ENCODE measurements at places on chromosomes 2 and 18. TPM values are rescaled to one million over a fixed set of nuclear protein-coding genes. Genes with fewer than 3 reads are reported as not detected.

The TACR1 gene
- 1.7 TPM for total RNA-seq

The RAB17 gene
- total RNA-seq = 4.2 TPM

The UGT1A6 gene
- total RNA-seq = 0.20 TPM

DNA sequence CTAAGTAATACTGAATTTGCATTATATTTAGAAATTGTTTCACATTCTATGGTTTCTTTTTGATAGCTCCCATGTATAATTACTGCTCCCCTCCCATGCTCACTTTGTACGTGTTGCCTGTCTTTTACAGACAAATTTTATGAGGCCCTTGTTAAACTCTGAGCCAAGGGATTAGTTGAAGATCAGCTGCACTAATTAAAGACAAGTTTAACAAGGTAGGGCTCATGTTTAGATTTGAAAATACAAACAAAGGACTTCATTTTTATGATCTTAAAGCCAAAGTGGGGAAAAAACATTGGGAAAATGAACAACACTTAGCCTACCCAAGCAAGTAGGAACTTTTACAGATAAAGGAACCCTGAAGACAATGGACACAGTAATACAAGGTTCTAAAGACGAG, 46.2 kb downstream of the ARHGAP28 start:
- DNase-seq = no peak

GRCh38 chr2:166042356-166042755, 85.5 kb downstream of the SCN1A start:
- no peak for DNase-seq

Measured in spinal cord (tissue), 10 donors.